ENCODE measurements at places on chromosomes 5 and 9.

GRCh38 chr5:103148213-103148612, 28.1 kb downstream of the PPIP5K2 start:
- DNase-seq: no peak

DNA sequence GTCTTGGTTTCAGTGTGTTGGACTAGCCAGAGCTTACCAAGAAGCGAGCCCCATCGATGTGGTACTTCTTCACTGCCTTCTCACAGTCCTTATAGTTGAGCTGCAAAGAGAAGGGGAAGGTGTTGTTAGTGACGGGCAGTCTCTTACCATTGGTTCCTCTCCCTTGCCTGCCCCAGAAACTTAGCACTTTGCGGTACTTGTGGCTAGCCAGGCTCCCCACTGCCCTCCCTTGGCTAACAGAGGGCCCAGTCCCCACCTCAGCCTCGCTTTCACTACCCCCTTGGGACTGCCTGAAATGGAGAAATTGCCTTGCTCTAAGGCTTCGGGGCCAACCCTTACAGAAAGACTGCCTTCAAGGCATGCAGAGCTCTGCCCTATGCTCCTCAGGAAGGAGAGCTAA, 4.3 kb downstream of the LCP2 start:
- DNase-seq: no peak

- no peak for DNase-seq
Observed at GRCh38 chr5:6274846-6275543, 103.4 kb downstream of the MED10 start.

- peak; percentile 76 for DNase-seq
Observed at GRCh38 chr9:137083394-137084004, 3.3 kb upstream of the MAN1B1 start.

DNA sequence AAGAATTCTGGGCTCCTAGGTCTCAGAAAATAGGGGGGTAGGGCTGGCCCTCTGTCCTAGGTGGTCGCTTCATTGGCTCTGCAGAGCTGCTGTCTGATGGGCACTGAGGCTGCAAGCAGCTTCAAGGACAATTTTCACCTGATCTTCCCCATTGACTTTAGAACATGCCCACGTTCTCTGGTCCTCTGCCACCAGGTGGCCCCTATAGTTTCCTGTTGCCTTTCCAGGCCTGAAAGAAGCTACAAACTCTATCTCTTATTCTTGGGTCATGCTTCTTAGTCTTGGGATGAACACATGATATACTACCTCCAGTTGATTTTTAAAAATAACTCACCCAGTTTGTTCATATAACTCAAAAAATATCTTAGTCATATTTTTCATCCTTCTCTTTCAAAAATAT, 26.3 kb downstream of the SPZ1 start:
- DNase-seq: peak; percentile 13

Measured in 8988T (cell line).